ENCODE measurements at places on chromosomes 12 and 14. TPM values are rescaled to one million over a fixed set of nuclear protein-coding genes. Genes with fewer than 3 reads are reported as not detected.

ANKRD33 gene
- 0.62 TPM for total RNA-seq

DNA sequence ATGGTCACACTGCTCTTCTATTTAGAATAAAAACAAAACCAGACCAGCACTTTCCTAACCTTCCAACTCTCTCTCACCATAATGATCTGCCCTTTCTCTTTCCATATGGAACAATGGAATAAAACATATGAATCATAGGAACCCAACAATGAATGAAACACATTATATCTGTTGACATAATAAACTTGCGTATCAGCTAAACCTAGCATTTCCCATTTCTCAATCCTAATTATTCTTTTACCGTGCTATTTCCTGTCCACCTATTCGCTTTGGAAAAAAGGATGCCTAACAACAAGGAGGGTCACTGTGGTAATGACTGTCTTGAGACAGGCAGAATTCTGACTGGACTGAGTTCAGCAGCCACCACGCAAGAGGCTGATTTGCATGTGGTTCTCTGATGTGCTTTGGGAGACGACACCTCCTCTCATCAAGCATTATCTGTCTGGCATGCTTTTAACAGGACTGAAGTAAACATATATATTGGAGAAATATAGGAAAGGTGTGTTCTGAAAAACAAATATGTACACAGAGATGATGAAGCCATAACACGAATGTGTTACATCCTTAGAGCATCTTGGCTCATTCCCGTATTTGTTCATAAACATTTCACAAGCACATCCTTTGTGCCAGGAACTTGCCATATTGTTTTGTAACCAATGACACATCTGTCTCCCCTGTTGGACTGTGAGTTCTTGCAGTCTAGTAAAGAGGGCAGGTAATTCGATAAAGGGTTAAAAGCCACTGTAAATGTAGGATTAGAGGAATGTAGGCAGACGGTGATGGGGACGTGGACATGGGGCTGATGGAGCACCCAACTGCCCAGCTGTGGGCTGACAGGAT lies 87.7 kb downstream of the PTPRB start:
- no peak overlapping the region for H3K27ac ChIP-seq
- H3K36me3 ChIP-seq: no peaks in the 10 kb centered on the region
- no peak overlapping the region for H3K4me3 ChIP-seq
- no peak for DNase-seq

DNA sequence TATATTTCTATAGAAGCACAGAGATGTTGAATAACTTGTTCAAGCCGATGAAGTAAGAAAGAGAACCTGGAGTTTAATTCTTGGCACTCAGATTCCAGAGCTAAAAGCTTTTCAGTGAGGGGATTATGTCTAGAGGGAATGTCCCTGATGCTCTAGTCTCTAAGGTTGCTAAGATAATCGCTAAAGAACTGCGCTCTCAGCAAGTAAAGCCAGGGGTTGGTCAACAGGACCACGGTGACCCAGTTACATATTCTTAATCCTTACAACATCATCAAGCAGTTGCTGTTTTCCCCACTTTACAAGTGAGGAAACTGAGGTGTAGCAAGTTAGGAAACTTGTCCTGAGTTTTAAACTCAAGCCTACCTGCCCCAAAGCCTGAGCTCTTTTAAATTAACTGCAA lies 110.8 kb downstream of the DAD1 start:
- H3K27ac ChIP-seq: no peak overlapping the region
- H3K4me3 ChIP-seq: no peak overlapping the region
- DNase-seq: no peak
- peaks cover 45% of the 10 kb centered on the region for H3K27me3 ChIP-seq
- H3K4me1 ChIP-seq: peaks cover 46% of the 10 kb centered on the region

- no peak overlapping the region for H3K4me3 ChIP-seq
- H3K36me3 ChIP-seq: no peaks in the 10 kb centered on the region
- H3K4me1 ChIP-seq: peaks cover 4% of the 10 kb centered on the region
These were observed 6.0 kb downstream of the HEATR5A start for GRCh38 chr14:31414190-31414833.

GRCh38 chr14:105476097-105476830 lies 1.6 kb downstream of the CRIP2 start:
- DNase-seq: no peak
- peak overlapping the region; percentile 64 for H3K4me3 ChIP-seq
- no peaks in the 10 kb centered on the region for H3K36me3 ChIP-seq
- H3K4me1 ChIP-seq: peaks cover 4% of the 10 kb centered on the region
- peaks cover 22% of the 10 kb centered on the region for H3K27me3 ChIP-seq

OTUB2 gene
- 3.0 TPM for total RNA-seq

GRCh38 chr14:80570930-80571298 lies 359.6 kb upstream of the DIO2 start:
- H3K27me3 ChIP-seq: no peaks in the 10 kb centered on the region
- no peaks in the 10 kb centered on the region for H3K4me1 ChIP-seq
- no peaks in the 10 kb centered on the region for H3K36me3 ChIP-seq
- H3K27ac ChIP-seq: no peak overlapping the region

GRCh38 chr14:59081720-59082119 lies 106.7 kb upstream of the DAAM1 start:
- DNase-seq: no peak
- H3K4me1 ChIP-seq: peaks cover 8% of the 10 kb centered on the region
- no peaks in the 10 kb centered on the region for H3K36me3 ChIP-seq
- H3K4me3 ChIP-seq: no peak overlapping the region

RTN1 gene
- 11.1 TPM for total RNA-seq

HSPA2 gene
- 1.5 TPM for total RNA-seq

DNA sequence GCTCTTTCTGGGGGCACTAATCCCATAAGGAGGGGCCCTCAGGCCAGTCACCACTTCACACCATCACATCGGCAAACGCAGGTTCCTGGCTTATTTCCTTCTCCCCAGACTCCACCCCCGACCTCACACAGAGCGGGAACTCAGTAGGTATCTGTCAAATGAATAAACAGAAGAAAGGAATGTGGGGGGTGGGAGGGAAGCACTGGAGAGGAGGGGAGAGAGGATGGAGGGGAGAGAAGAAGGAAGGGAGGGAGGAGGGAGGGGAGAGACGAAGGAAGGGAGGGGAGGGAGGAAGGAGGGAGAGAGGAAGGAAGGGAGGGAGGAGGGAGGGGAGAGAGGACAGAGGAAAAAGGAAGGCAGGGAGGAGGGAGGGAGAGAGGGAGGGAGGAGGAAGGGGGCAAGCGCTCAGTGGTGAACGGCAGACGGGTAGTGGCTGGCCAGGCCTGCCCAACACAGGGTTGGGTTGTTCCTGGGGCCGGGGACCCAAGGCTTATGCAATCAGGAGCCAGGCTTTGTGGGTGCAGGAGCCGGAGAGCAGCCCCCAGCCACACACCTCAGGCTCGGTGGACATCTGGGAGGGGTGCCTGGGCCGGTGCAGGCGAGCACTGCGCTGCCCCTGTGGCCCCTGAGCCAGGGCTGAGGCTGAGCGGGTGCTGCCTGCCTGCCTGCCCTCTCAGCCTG lies 52.6 kb upstream of the FBRSL1 start:
- H3K27me3 ChIP-seq: peaks cover 21% of the 10 kb centered on the region
- no peaks in the 10 kb centered on the region for H3K36me3 ChIP-seq
- H3K4me3 ChIP-seq: no peak overlapping the region
- no peak overlapping the region for H3K27ac ChIP-seq
- no peak for DNase-seq
- H3K4me1 ChIP-seq: peaks cover 14% of the 10 kb centered on the region

- H3K4me3 ChIP-seq: no peak overlapping the region
- DNase-seq: no peak
- H3K4me1 ChIP-seq: peaks cover 8% of the 10 kb centered on the region
- H3K36me3 ChIP-seq: peaks cover 1% of the 10 kb centered on the region
- H3K27me3 ChIP-seq: peaks cover under 1% of the 10 kb centered on the region
These were observed 26.2 kb downstream of the SLC4A8 start for GRCh38 chr12:51450806-51451205.

GPR162 gene
- 17.8 TPM for total RNA-seq

- H3K36me3 ChIP-seq: no peaks in the 10 kb centered on the region
- H3K4me3 ChIP-seq: no peak overlapping the region
- H3K4me1 ChIP-seq: no peaks in the 10 kb centered on the region
- no peak overlapping the region for H3K27ac ChIP-seq
These were observed 400.6 kb downstream of the RGS6 start for GRCh38 chr14:72332871-72333270.

DNA sequence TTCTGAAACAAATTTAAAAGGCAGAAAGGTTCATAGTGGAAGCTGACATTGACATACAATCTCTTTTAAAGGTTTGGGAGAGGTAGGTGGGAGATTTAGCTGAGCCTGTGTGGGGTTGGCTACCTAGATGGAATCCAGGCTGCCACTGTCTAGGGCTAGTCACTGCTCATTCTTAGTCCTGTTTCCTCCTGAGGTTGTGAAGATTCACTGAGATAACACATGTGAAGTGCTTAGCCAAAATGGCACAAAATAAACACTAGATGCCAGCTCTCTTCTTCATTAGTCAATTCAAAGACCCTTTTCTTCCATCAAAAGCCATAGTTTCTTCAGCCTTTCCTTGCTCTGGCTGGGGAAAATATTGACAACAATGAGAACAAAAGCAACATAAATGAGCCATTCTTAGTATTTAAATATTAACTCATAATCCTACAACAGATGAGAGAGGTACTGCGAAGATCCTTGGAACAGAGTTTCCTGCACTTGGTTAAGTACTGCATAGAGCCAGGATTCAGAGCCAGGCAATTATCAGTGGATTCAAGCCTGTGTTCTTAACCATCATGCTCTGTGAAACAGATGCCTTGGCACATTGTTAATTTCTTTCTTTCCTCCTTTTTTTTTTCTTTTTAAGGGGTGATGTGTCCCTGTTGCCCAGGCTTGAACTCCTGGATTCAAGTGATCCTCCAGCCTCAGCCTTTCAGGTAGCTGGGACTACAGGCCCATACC lies 3.5 kb downstream of the MYF6 start:
- no peak for DNase-seq
- H3K36me3 ChIP-seq: peaks cover 4% of the 10 kb centered on the region
- peaks cover 85% of the 10 kb centered on the region for H3K27me3 ChIP-seq
- no peak overlapping the region for H3K4me3 ChIP-seq
- peaks cover 33% of the 10 kb centered on the region for H3K4me1 ChIP-seq

GRCh38 chr14:64930085-64930843 lies 12.3 kb downstream of the GPX2 start:
- DNase-seq: no peak
- H3K36me3 ChIP-seq: peaks cover 18% of the 10 kb centered on the region
- no peak overlapping the region for H3K4me3 ChIP-seq
- no peak overlapping the region for H3K27ac ChIP-seq
- H3K4me1 ChIP-seq: peaks cover 10% of the 10 kb centered on the region

MYRFL gene
- total RNA-seq: 0.43 TPM

MSI1 gene
- total RNA-seq: 71.7 TPM

GRCh38 chr14:102392506-102392905 lies 29.8 kb downstream of the TECPR2 start:
- no peak for DNase-seq
- H3K27me3 ChIP-seq: no peaks in the 10 kb centered on the region
- H3K4me1 ChIP-seq: peaks cover 6% of the 10 kb centered on the region
- no peak overlapping the region for H3K4me3 ChIP-seq
- no peak overlapping the region for H3K27ac ChIP-seq

DNA sequence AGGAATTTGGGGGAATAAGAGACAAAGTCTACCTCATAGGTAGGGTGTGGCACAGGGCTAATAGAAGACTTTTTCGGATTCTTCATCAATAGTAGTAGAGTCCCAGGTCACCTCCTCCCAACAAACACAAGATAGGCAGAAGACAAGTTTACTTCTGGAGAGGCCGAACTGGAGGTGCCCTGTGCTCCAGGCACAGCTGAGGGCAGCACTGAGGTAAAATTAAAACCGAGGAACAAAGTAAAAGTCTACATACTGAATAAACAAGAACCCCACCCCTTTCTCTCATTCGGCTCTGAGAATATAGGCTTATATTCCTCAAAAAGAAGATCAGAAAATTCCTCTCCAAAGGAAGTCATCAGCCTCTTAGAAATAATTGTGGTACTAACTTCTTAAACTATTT lies 161.5 kb downstream of the SEC23A start:
- DNase-seq: no peak
- no peaks in the 10 kb centered on the region for H3K4me1 ChIP-seq
- no peak overlapping the region for H3K4me3 ChIP-seq
- H3K36me3 ChIP-seq: no peaks in the 10 kb centered on the region

SCN8A gene
- 2.6 TPM for total RNA-seq

- H3K36me3 ChIP-seq: no peaks in the 10 kb centered on the region
- peaks cover 12% of the 10 kb centered on the region for H3K4me1 ChIP-seq
- no peak overlapping the region for H3K4me3 ChIP-seq
- DNase-seq: no peak
These were observed 192.2 kb upstream of the PELI2 start for GRCh38 chr14:55926007-55926406.

GPN3 gene
- total RNA-seq: 18.1 TPM

DNA sequence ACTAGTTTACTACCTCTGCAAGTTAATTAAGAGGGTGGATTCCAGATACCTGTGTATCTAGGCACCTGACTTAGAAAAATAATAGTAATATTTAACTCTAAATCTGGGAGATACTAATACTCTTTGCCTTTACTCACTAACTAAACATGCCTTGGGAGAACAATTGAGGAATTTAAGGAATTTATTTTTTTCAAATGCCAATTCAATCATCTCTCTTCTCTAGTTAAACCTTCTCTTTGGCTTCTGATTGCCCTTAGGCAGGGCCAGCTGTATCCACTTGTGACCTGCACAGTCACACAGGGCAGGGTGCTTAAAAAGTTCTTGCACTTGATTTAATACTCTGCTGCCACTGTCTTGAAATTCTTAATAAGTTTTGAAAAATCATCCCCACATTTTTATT lies 142.4 kb downstream of the PLCZ1 start:
- H3K4me3 ChIP-seq: no peak overlapping the region
- no peaks in the 10 kb centered on the region for H3K27me3 ChIP-seq
- no peak for DNase-seq
- no peak overlapping the region for H3K27ac ChIP-seq
- H3K4me1 ChIP-seq: no peaks in the 10 kb centered on the region
- no peaks in the 10 kb centered on the region for H3K36me3 ChIP-seq

BEGAIN gene
- 3.0 TPM for total RNA-seq

GRCh38 chr14:34452258-34452822 lies 9.7 kb downstream of the SPTSSA start:
- DNase-seq: no peak
- H3K4me1 ChIP-seq: peaks cover 4% of the 10 kb centered on the region
- H3K4me3 ChIP-seq: no peak overlapping the region
- H3K27ac ChIP-seq: no peak overlapping the region
- peaks cover 10% of the 10 kb centered on the region for H3K36me3 ChIP-seq
- H3K27me3 ChIP-seq: no peaks in the 10 kb centered on the region

DNA sequence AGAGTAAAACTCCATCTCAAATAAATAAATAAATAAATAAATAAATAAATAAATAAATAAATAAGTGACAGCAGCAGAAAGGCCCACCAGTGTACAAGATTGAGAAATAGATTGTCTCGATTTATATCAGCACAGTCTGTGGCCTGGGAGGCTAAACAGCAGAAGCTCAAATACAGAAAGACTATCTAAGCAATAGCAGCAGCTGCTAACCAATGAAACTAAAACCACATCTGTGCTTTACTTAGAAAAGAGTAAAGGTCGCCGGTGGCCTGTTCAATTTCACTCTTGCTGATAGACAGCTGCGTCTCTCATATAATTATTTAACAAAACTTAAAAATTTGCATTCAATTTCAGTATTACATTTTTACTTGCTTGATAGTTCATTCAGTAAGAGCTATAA lies 325.7 kb downstream of the CEP128 start:
- H3K27me3 ChIP-seq: no peaks in the 10 kb centered on the region
- no peak for DNase-seq
- H3K4me1 ChIP-seq: no peaks in the 10 kb centered on the region
- no peak overlapping the region for H3K27ac ChIP-seq
- no peak overlapping the region for H3K4me3 ChIP-seq

FOXJ2 gene
- 35.5 TPM for total RNA-seq

GRCh38 chr12:107635139-107635538 lies 50.5 kb upstream of the PWP1 start:
- no peaks in the 10 kb centered on the region for H3K27me3 ChIP-seq
- H3K4me1 ChIP-seq: peaks cover 12% of the 10 kb centered on the region

RNASE3 gene
- not detected for total RNA-seq

Data from type B pancreatic cell (in vitro differentiated cells).